Retina (tissue), 1 donor: ENCODE measurements at places on chromosomes 6 and 20.

GRCh38 chr6:73951183-73951582 lies 255.2 kb downstream of the CD109 start:
- no peak for DNase-seq

DNA sequence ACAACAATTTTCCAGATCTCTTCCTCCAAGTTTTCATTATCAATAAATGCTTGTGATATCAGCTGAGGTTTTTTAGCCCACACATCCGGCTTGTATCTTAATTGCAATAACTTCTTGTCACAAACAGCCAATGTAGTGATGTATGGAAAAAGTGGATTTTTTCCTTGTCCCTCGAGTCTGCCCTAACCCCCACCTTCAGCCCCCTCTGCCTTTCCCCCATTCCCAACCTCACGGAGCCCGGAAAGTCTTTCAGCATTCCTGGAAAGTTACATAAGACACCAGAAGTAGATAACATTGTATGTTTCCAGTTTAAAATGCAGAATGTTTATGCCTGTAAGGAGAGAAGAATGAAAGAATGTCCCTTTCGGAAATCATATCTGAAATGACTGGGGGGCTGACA lies 179.2 kb upstream of the PHACTR1 start:
- DNase-seq: no peak

DNA sequence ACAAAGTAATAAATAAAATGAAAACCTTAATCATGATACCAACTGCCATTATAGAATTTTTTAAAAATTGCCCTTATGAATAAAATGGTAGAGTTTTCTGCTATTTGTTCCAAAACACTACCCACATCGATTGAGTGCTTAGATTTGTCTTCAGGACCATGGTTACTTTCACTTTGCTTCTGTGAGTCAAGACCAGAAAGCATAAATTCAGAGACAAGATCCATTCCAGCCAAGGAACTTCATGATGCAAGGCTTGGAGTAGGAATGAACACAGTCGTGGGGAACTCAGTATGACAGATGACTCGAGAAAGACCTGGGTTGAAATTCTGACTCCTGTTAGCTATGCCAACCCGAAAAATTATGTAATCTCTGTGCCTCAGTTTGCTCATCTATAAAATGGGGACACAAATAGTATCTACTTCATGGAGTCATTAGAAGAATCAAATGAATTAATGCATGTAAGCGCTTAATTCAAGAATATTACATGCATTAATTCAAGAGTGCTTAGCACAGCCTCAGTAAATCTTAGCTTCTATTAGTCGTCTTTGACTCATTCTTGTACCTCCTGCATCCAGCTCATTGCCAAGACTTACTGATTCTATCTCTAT lies 72.5 kb upstream of the MYLIP start:
- no peak for DNase-seq

- DNase-seq: no peak
Observed at GRCh38 chr6:144811140-144811539, 526.0 kb downstream of the UTRN start.

- DNase-seq: no peak
Observed at GRCh38 chr6:1335367-1336037, 23.6 kb downstream of the FOXQ1 start.

DNA sequence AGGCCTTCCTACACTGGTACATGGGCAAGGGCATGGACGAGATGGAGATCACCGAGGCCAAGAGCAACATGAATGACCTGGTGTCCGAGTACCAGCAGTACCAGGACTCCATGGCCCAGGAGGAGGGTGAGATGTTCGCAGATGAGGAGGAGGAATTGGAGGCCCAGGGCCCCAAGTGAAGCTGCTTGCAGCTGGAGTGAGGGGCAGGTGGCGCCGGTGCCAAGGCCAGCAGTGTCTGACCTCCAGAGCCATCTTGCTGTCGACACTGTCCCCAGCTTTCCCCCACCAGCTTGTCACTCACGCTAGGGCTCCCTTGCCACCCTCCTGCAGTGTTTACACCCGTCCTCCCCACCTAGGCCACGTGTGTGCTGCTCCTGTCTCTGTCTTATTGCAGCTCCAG lies 12.2 kb downstream of the GABRR2 start:
- DNase-seq: no peak

- no peak for DNase-seq
Observed at GRCh38 chr6:157185986-157186385, 137.3 kb downstream of the TMEM242 start.

- DNase-seq: no peak
Observed at GRCh38 chr20:39278230-39278788, 316.2 kb downstream of the DHX35 start.

DNA sequence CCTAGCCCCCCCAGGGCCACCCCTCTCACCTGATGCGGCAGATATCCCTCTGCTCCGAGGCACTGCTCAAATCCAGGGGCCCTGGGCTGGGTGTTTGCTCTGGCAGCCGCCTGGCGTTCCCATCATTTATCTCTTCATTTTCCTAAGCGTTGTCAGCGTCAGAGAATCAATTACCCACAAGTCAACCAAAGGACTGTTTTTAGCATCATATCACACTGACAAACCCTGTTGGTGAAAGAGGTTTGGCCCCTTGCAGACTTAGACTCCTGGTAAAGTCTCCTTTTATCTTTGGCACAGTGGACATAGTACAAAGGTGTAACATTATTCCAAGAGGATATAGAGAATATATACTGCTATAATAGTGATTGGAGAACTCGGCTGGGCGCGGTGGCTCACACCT lies at the start of gene GHRH:
Gene GHRH (minus strand): TSS at position 101 of the 400 bp plus-strand sequence. CDS start 4,925 bp downstream, outside the sequence.
- no peak for DNase-seq

DNA sequence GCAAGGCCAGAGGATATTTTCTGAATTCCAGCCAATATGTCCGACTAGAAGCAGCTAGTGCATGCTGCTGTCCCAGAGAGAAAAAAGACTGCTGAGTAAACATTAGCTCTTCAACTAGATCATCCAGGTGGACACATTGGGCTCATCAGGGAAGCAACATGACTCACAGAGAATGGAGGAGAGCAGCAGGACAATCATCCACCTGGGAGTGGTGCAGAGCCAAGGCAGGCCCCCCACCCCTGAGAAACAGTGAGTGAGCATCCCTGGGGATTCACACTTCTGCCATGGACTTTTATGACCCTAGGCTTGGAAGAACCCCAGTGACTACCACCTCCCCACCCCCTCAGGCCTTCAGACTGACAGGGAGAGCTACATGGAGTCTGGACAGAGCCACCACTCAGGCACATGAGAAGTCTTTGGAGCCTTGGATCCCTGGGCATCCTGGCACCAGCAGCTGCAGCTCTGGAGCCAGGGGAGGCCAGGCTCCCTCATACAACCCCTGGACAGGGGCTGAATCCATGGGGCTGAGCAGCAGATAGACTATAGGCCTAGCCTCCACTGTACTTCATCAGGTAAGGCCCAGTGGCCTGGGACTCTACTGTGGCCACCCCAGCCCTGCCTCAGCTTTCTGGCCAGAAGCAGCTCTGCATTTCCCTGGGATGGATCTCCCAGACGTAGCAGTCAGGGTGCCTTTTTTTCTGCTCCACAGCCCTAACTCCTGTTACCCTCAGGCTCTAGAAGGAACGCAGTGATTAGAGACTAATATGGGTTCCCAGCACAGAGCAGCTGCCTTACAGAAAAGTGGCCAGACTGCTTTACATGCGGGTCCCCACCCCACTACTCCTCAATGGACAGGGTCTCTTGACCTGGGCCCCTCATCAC lies 82.9 kb upstream of the RNF217 start:
- no peak for DNase-seq

GRCh38 chr6:52595000-52595795 lies 18.3 kb upstream of the TRAM2 start:
- peak; percentile 73 for DNase-seq

DNA sequence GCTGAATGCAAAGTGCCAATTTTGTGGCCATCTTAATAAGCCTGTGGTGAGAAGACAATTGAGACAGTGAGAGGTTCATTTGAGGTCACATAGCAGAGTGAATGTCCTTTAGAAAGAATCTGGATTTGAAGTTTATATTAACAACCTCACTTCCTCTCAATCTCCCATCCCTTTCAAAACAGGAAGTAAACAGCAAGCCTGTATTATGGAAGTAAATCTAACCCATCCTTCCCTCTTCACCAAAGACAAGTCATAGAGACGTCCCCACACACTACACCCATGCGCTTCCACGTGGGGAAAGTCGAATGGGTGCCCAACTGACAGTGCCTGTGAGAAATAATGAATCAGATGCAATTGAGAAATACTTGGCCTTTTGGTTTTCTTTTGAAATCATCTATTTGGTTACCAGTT lies 28.8 kb upstream of the CCND3 start:
- DNase-seq: no peak

GRCh38 chr6:169838346-169839028 lies 87.1 kb downstream of the ERMARD start:
- DNase-seq: peak; percentile 75

DNA sequence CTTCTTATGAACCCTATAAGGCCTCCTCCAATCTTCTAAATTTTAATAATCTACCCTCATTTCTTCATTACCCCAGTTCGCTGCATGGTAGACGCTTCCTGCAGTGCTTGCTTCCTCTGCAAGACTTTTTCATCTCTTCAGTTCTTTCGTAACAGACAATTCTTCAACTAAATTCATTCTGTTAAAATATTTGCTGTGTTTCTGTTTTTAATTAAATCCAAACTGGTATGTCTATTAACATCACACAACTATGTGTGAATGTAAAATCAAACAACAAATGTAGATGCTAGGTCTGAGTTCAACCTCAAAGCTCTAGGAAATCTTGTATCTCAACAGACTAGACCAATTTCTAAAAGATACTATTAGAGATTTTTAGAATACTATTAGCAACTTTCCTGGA lies 199.3 kb downstream of the RNGTT start:
- DNase-seq: no peak

GRCh38 chr20:17873410-17874270 lies 95.0 kb downstream of the SNX5 start:
- DNase-seq: peak; percentile 34

DNA sequence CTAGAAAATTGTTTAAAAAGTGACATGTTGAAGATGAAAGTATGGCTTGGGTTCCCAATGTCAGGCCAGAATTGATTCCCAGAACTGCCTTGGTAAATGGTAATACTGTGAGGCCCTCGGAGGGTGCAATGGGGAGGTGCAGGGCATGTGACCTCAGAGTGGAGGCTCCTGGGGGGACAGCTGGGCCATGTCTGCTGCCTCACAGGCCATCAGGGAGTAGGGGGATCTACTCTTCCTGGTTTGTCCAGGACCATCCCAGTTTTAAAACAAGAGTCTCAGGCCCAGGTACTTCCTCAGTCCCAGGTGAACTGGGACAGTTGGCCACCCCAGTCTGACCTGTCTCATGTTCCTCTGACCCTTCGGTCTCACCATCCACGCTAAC lies 55.3 kb upstream of the SNX9 start:
- no peak for DNase-seq

DNA sequence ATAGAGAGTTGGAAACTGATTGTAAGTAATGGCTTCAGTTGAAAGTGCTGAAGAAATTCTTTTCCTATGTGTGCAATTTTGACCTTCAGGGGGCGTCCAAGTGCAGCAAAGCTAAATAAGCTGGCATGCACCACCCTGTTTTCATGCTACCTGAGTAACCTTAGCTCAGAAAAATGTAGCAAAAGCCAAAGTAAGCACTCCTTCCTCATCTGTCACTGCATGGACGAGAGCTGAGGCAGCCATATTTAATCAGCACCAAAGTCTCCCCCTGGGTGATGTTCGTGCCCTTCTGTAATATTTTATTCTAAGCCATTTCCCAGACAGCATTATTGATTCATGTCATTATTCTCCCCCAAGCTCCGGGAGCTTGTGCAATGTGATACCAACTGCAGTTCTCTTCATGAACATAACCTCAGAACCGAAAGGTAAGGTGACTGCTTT lies 123.1 kb downstream of the RPS12 start:
- DNase-seq: peak; percentile 48

GRCh38 chr6:15870333-15871043 lies 207.7 kb upstream of the DTNBP1 start:
- DNase-seq: no peak

DNA sequence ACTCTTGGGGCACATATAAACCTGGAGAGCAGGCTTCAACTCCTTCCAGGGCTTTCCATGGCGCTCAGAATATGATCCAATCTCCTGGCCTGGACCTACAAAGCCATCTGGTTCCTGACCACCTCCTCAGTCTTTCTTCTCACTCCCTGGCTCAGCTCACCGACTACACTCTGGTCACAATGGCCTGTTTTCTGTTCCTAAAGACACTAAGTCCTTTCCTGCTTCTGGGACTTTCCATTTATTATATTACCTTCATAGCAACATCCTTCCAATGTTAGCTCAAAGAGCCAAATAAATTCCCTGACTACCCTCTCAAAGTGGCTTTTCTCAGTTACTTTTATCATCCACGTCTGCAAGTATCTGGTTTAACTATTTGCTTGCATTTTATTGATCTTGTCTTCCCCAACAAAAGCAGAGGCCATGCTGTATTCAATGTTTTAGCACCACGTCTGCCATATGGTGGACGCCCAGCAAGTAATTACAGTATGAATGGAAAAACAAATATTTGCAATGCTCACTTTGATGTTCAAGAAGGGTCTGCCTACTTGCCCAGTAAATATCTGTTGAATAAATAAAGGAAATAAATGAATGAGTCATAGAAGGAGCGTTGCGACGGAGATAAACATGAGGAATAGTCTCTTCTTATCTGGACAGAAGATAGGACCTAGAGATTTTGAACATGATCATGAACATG lies 328.4 kb downstream of the ESR1 start:
- no peak for DNase-seq

- no peak for DNase-seq
Observed at GRCh38 chr20:11234608-11235007, 560.8 kb upstream of the JAG1 start.

DNA sequence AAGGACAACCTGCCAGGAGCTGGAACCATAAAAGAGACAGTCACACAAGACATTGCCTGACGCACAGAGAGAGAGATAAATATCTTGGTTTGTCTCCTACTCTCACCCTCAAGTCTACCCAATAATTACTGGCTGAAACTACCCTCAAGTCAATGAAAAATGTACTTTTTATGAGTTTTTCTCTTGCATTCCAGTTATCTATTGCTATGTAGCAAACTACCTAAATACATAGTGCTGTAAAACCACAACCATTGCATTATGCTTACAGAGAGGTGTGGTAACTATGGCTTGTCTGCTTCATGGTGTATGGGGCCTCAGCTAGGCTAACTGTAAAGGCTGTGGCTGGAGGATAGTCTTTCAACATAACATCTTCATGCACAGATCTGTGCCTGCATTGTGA lies 247.8 kb downstream of the HAO1 start:
- DNase-seq: no peak

- no peak for DNase-seq
Observed at GRCh38 chr6:16897669-16898068, 136.4 kb upstream of the ATXN1 start.
